Right lung (tissue), 10 donors: ENCODE measurements at places on chromosomes 4 and X.

GRCh38 chrX:15678339-15678738 is 13.7 kb upstream of the CLTRN start:
- DNase-seq: no peak

- no peak for DNase-seq
These were observed 158.5 kb downstream of the DHRSX start for GRCh38 chrX:2342281-2342688.

DNA sequence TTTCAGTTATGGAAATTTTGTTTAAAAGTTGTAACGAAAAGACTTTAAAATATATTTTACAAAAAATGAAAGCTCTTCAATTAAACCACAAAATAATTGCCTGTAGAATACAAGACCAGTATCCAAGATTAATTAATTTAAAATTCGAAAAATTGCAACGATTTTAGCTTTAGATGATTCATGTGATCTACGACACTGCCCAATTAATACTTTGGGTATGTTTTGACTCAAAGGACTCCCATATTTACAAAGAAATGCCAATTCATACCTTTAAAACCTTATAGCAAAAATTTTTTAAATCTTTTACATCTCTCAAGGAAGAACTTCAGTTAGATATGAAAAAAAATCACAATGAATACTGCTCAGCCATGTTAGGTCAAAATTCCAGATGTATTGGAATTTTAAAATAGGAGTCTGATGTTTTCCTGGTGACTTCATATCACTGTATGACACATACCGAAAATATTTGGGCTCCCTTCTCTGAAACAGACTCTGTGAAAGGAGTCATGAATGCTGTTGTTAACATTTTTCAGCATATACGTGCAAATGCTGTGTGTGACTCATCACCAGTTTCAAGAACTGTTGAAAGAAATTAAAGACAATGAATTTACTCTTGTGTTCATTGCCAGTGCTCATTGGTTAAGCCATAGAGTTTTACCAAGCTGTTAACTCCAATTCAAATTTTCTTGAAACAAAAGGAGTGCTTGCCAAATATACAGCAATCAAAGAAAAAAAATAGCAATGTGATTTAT is 13.8 kb upstream of the SMS start:
- no peak for DNase-seq

- DNase-seq: no peak
These were observed 183.6 kb upstream of the ARSJ start for GRCh38 chr4:114163051-114163450.

GRCh38 chr4:87033902-87034301 is 99.1 kb downstream of the AFF1 start:
- no peak for DNase-seq

GRCh38 chrX:18797141-18797540 is 89.7 kb downstream of the PPEF1 start:
- DNase-seq: no peak

- no peak for DNase-seq
These were observed 83.1 kb downstream of the GRIA3 start for GRCh38 chrX:123267220-123267619.

- DNase-seq: no peak
These were observed 69.8 kb downstream of the SHROOM3 start for GRCh38 chr4:76504613-76505465.

DNA sequence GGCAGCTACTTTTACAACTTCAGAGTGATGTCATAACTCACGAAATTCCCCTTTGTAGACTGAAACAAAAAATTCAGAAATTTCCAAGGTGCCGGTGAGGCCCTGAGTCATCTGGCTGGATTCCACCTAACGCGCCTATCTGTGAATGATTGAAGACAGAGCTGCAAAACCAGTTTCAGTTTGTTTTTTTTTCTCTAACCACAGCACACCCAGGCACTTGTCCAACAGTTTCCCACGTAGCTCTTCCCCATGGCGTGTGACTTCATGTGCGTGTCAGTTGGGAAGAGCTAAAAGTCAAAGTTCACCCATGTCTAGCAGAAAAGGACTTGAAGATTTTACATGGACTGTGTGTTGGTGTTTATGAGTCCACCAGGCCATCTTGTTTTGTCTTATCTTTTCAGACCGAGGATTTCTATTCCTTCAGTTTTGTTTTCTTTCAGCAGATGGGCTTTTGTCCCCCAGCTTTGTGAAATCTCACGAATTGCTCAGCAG is 16.4 kb downstream of the TCEANC start:
- DNase-seq: peak; percentile 55

- DNase-seq: no peak
These were observed 3.2 kb upstream of the KLF8 start for GRCh38 chrX:56228914-56229313.

- no peak for DNase-seq
These were observed 128.8 kb upstream of the NKX1-1 start for GRCh38 chr4:1534876-1535526.

- no peak for DNase-seq
These were observed 34.5 kb downstream of the NSG1 start for GRCh38 chr4:4421356-4421755.

DNA sequence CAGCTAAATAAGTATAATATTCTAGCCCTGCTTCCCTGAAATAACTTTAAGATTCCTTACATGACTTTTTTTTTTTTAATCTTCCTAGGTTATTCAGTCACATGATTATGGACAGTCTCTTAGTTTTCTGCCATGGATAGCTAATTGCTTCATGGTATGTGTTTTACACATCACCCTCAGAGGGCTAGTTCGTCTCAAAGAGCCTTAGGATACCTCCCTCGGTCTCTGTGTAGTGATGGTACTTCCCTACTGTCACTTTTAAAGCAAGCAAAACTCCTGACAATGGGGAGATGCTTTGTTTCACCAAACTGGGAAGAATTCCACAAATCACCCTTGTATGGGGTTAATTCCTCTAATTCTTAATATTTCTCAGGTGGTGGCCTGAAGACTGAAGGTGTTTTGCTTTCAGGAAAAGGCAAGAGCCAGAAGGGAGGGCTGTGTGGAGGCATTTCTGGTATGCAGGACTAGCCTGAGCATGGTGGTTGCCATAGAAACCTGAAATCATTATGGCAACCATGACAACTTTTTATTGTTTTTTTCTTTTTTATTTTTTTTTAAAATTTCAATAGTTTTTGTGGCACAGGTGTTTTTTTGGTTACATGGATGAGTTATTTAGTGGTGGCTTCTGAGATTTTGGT is 70.4 kb downstream of the BEX3 start:
- DNase-seq: no peak

DNA sequence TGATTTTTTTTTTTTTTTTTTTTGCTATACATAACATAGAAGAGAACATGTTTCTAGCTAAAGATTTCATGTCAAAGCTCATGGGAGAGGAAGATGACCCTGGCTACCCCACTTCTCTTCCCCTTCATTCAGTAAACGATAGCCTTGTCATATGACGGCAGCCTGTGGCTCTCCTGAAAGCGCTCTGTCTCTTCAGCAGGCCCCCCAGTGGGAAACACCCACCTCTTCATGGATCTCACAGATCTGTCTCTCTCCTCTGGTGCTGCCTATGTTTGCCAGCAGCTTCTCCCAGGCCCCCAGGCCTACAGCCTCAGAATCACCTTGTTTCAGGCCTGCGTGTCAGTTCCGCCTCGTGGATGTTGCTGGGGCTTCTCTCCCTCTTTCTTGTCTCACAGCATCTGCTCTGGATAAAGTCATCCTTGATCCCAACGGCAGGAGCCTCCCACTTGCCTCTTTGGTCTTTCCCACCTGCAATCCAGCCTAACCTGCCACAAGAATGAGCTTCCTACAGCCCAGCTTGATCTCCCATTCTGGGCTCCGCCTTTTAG is 34.6 kb downstream of the RHOH start:
- no peak for DNase-seq

GRCh38 chrX:24154490-24155034 is 5.0 kb downstream of the ZFX start:
- no peak for DNase-seq

DNA sequence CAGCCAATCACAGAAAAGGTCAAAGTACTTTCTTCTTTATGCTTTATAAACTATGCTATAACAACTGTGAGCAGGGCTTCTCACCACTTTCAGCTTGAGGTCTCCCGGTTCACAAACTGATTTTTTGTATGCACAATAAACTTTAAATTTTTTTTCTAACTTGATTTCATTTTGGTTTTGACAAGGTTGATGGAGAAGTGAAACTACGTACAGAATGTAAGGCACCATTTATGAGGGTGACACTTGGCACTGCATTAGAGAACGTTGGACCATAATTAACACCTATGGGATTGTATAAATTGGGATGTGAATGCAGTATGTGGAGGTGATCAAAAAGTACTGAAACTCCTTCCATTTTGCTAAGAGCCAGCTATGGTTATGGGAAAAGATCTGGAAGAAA is 857.9 kb upstream of the HTR2C start:
- no peak for DNase-seq

GRCh38 chrX:18885328-18886004 is 98.4 kb downstream of the PHKA2 start:
- DNase-seq: no peak

- no peak for DNase-seq
These were observed 13.2 kb downstream of the MTTP start for GRCh38 chr4:99587803-99588202.

DNA sequence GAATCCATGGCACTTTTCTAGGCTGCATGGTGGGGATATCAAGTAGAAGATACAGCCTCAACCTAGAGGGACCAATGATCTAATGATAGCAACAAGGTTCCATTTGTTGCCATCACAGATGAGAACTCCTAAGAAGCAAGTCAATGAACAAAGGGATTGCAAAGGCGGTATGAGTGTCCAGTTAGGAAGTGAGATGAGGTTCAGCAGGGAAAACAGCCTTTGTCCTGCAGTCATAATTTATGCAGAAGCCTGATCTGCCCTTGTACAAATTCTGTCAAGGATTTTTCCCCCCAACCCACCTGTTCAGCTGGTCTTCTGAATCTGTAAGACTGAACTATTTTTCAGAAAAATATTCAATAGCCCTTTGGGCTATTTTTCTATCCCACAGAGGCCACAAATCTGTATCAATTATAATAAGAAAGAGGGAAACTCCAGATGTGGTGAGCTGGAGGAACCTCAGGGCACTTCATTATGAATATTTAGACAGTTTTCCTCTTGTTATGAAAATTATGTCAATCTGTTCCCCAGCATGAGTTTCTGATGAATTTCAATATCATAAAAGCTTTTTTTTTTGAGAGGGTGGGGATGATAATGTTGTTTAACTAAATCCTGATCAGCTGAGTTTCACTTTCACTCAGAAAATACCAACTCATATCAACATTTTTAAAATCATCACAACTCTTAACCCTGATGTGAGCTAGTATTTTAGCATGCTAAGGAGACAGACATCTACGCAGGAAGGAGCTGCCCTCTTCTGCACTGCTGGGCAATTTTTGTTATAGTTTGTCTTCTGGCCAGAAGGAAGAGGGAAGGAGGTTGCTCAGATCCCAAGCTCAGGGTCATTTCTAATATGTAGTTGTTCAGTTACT is 127.2 kb upstream of the MAP3K15 start:
- DNase-seq: no peak

DNA sequence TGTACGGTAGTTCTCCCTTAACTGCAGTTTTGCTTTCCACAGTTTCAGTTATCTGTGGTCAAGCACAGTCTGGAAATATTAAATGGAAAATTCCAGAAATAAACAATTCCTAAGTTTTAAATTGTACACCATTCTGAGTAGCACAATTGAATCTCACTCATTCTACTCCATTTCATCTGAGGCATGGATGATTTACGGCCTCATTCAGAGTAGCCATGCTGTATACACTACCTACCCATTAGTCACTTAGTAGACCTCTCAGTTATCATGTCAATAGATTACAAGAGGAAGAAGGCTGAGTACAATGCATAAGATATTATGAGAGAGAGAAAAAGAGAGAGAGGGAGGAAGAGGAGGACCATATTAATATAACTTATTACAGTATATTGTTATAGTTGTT is 77.5 kb downstream of the ENOX2 start:
- no peak for DNase-seq

- DNase-seq: no peak
These were observed 235.4 kb downstream of the MGST2 start for GRCh38 chr4:139900964-139901376.

GRCh38 chr4:140943486-140944198 is 187.5 kb upstream of the TBC1D9 start:
- no peak for DNase-seq

- DNase-seq: peak; percentile 86
These were observed 219.8 kb downstream of the OR13H1 start for GRCh38 chrX:131763674-131764073.

DNA sequence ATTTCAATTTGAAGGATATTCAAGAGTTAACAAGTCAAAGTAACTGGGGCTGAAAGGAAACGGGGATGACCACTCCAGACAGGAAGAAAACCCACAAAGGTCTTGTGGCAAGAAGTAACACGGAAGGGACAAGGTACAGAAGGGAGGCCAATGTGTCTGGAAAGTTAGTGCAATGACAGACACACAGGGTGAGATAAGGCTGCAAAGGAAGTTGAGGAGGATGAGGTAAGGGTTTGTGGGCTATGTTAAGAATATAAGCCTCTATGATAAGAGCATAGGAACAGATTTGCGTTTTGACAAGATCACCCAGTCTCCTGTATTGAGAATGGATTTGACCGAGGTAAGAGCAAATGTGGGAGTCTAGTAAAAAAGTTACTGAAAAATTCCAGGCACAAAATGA is 21.9 kb upstream of the EMCN start:
- no peak for DNase-seq

GRCh38 chr4:42446823-42447222 is 49.5 kb downstream of the SHISA3 start:
- DNase-seq: no peak

DNA sequence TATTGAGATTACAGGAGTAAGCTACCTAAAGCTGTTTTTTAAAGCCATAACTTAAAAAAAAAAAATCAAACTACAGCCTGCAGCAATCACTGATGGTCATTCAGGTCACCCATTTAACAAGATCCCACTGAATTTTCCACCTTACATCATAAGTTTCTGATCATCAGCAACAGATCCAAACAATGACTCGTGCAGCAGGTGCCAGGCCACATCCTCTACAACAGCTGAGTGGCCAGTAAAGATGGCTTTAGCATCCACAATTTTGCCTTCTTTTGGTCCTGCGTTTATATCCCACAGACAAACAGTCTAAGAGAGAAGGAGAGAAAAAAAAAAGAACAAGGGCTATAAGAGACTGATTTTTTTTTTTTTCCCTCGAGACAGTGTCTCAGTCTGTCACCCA is 16.6 kb downstream of the RBBP7 start:
- DNase-seq: no peak

- no peak for DNase-seq
These were observed 32.3 kb upstream of the CXCL8 start for GRCh38 chr4:73707918-73708577.
